ENCODE measurements at places on chromosomes 1 and 21. TPM values are rescaled to one million over a fixed set of nuclear protein-coding genes. Genes with fewer than 3 reads are reported as not detected.

C1orf53 gene
- 2.0 TPM for total RNA-seq

DNA sequence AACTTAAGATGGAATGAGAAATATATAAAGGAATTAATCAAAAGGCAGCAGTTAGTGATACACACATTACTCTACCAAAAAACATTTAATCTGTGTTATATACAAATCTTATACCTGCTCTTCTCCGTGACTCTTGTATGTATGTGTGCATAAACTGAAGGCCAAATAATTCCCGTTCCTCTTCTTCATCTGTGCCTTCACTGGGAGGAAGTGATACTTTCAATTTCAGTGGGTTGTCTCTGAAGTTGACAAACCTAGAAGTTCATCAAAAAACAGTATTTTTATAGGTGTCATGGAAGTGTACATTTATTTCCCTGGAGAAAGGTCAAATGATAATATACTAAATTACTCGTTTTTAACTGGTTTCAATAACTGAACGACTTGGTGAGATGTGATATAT lies 19.3 kb downstream of the TRMT13 start:
- H3K27ac ChIP-seq = no peak overlapping the region
- peaks cover 16% of the 10 kb centered on the region for H3K36me3 ChIP-seq
- H3K27me3 ChIP-seq = no peaks in the 10 kb centered on the region
- H3K4me1 ChIP-seq = peaks cover 8% of the 10 kb centered on the region

- no peak overlapping the region for H3K27ac ChIP-seq
- no peak for DNase-seq
- no peaks in the 10 kb centered on the region for H3K27me3 ChIP-seq
- H3K4me3 ChIP-seq = no peak overlapping the region
- H3K36me3 ChIP-seq = no peaks in the 10 kb centered on the region
Measured at GRCh38 chr21:45546636-45547544, 4.7 kb upstream of the SLC19A1 start.

DNA sequence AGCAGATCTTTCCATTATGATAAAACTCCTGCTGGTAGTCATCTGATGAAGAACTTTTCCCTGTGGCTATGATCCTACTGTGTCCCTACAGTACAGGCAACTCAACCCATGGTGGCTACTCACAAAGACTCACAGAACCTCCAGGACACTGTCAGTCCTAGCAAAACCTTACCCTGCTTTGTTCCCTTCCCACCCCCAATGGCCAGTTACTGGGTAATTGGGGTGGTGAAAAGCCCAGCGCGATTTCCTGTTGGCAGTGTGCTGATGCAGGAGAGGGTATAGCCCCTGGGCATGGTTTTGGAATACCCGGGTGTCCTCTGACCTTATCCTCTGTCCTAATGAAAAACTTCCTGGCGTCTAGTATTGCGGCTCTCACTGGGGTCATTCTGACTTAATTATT lies 533 bp upstream of the RGL1 start:
- peaks cover 16% of the 10 kb centered on the region for H3K4me1 ChIP-seq
- H3K27me3 ChIP-seq = peaks cover 19% of the 10 kb centered on the region
- peaks cover 5% of the 10 kb centered on the region for H3K36me3 ChIP-seq

DNA sequence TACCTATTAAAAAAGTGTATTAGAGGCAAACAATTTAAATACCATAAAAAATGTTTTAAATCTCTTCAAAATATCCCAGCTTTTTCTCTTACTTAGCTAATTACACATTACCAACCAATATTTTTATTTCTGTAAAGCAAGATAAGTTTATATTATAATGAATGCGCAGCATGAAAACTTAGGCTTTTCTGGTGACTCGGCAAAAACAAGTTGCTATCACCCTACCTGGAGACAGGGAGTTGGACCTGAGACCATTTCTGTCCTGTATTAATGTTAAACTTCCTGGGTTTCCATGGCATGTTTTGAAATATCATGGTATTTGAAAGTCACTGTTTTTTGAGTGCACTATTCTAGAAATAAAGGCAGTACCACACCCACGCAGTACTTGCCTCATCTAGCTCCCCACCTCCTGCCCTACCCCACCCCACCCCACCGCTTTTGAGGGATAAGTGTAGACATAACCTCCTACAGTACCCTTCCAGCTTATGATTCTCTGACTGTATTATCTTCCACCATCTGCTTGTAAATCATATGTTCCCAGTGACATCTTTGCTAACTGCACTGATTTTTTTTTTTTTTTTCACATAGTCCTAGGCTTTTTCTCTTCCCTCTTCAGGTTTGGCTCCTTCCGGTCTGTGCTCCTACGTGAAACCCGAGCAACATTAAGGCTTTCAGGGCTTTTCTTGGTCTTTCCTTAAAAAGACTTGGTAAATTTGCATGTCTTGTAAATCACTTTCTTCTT lies 77.5 kb downstream of the PHTF1 start:
- H3K4me3 ChIP-seq = no peak overlapping the region
- H3K27me3 ChIP-seq = no peaks in the 10 kb centered on the region
- peaks cover 2% of the 10 kb centered on the region for H3K36me3 ChIP-seq
- H3K27ac ChIP-seq = no peak overlapping the region
- H3K4me1 ChIP-seq = peaks cover 5% of the 10 kb centered on the region

- no peaks in the 10 kb centered on the region for H3K36me3 ChIP-seq
- H3K27me3 ChIP-seq = no peaks in the 10 kb centered on the region
- H3K4me1 ChIP-seq = peaks cover 1% of the 10 kb centered on the region
- H3K27ac ChIP-seq = no peak overlapping the region
- H3K4me3 ChIP-seq = no peak overlapping the region
- DNase-seq = no peak
Measured at GRCh38 chr1:203038217-203038741, 12.0 kb downstream of the PPFIA4 start.

GRCh38 chr1:208248991-208249696 lies 5.0 kb upstream of the PLXNA2 start:
- H3K36me3 ChIP-seq = no peaks in the 10 kb centered on the region
- H3K27ac ChIP-seq = no peak overlapping the region
- no peak overlapping the region for H3K4me3 ChIP-seq
- H3K27me3 ChIP-seq = peaks cover 22% of the 10 kb centered on the region
- peaks cover 11% of the 10 kb centered on the region for H3K4me1 ChIP-seq
- DNase-seq = no peak
